ENCODE measurements at places on chromosomes 11 and 22.

GRCh38 chr11:126956635-126957034 is 43.9 kb downstream of the KIRREL3 start:
- no peak for DNase-seq

GRCh38 chr11:102882389-102883024 is 7.7 kb upstream of the MMP12 start:
- no peak for DNase-seq

DNA sequence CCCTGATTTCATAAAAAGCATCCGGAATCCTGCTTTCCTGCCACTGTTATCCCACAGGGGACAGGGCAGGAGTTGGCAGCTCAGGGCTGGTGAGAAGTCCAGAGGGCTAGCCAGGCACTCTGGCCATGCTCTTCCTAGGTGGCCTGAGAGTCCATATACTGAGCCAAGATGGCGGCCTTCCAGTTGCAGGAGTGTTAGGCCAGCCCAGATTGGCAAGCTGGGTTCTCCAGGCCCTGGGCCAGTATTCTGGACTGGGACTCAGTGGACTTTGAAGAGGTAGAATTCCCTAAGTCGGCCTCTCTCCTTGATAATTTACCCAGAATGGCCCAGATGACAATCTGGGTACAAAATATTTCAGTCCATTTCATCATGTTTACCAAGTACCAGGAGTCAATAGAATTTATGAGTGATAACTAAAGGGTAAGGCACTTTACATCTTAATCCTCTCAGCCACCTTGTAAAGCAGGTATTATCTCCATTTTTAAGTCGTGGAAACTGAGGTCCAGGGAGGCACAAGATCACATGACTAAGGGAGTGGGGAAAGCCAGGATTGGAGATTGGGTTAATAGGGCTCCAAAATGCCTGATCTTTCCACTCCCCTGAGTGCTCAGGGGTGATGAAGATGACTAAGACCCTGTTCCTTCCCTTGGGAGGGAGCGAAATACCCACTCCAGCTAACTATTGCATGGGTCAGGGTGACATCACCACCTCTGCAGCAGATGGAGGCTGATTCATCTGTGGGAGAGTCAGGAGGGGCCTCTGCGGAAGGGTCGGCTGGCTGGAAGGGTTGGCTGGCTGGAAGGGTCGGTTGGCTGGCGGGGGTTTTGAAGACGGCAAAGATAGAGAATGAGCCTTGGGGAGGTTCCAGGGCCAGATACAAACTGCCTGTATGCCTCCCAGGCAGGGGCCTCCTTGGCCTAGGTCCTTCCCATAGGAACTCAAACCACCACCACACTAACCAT is 1.2 kb upstream of the MICALL1 start:
- no peak for DNase-seq

DNA sequence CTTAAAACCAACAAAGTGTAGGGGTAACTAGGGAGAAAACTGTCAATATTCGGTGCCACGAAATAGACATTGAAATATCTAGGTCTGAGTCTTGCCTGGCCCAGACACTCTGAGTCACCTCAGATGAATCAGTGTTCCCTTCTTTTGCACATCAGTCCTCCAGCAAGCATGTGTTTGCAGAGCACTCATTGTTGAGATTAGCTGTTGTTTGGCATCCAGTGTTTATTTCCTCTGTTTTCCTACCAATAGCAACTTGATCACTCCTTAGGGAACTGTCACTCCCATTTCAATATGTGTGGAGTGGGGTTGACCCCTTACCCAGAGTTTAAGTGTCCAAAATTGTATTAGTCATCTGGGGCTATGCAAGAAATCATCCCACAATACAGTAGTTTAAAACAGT is 4.7 kb upstream of the ASCC2 start:
- no peak for DNase-seq

DNA sequence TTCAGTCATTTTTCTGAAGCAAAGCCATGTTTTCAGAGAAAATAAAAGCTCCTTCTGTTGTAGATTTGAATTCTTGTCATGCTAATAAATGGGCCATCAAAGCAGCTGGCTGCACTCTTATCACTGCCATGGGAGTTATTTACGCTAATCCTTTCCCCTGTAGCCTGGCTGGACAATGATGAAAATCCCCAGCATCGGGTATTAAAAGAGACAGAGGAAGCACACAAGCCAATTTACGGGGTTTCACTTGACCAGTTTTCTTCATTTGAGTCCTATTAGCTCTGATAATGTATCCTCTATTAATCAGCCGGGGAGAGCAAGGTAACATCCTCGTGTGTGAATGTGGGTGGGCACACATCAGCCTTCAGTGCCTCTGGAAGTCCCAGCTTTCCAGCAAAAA is 470.2 kb upstream of the API5 start:
- DNase-seq, result no peak

- DNase-seq, result no peak
These were observed 616 bp downstream of the GGT5 start for GRCh38 chr22:24244144-24244787.

GRCh38 chr22:47071078-47071806 is 308.8 kb downstream of the TBC1D22A start:
- DNase-seq, result no peak

GRCh38 chr22:47315862-47316419 is 553.5 kb downstream of the TBC1D22A start:
- peak; percentile 47 for DNase-seq

DNA sequence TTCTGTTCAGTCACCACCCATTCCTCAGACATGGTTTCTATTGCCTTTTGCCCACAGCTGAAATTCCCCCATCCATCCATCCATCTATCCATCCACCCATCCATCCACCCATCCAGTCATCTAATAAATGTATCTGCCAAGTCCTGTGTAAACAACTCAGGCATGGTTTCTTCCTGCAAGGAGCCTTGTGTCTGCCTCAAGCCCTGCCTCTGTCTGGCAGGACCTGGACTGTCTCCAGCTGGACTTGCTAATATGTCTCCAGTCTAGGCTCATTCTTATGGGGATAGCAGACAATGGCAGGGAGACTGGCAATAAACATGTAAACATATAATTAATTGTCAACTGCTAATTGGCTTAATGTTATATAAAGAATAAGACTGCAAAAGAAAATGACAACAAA is 64.7 kb upstream of the AMPD3 start:
- no peak for DNase-seq

DNA sequence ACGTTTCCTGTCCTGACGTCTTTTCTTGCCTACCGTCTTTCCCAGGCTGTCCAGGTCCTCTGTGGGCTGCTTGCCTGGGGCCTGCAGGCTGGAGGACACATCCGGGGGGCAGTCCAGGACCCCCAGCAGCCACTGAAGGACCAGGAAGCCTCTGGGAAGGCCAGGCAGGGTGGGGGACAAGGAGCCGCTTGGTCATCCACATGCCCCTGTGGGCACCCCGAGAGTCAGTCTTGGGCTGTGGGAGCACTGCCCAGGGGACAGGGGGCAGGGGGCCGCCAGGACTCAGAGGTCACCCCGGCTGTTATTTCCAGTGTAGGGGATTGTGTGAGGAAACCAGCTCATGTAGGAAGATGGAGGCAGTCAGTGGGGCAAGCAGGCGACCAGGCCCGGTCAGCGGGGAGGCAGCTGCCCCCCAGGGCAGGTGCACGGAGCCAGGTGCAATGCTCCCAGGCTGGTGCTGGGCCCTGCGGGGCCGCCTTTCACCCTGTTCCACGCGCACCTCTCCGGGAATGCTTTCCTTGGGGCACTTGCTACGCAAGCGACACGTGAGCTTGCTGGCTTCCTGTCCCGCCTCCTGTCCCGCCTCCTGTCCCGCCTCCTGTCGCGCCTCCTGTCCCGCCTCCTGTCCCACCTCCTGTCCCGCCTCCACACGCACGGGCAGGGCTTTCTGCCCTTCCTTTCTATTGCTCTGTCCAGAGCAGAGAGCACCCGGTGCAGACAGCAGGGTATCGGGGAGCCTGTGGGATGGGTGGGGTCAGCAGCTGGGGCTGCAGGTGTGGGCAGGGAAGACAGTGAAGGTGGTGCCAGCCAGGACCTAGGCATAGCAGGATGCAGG is 39.5 kb downstream of the MUC5B start:
- peak; percentile 8 for DNase-seq

DNA sequence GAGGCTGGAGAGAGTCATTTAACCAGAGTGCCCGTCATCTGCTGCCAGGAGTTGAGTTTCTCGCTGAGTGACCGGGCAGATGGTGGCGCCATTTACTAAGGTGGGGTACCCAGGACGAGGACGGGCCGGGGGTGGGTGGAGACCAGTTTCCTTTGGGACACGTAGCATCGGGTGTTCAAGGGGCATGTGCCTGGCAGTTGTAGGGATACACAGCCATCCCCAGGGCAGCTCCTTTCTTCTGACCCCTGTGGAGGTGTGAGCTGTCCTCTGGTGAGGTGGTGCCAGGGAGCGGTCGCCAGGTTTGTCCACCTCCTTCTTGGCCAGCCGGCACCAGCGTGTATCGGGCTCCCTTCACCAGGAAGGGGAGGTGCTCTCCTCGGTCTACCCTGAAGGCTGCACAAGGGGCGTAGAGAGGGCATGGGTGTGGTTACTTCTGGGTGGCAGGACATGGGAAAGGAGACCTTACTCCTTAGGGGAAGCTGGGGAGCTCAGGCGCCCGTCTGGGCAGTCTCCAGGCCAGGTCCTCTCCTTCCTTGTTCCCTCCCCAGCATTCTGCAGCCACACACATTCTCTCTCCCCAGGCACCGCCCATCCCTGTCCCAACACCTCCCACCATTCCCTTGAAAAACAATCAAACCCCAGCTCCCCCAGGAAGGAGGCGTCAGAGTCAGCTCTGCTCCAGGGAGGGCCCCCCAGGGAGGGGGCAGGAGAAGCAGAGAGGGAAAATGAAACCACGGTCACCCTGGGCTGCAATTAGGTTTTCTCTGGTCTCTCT is 10.3 kb upstream of the MB start:
- peak; percentile 70 for DNase-seq

- DNase-seq, result no peak
These were observed 7.8 kb downstream of the SLC5A1 start for GRCh38 chr22:32050678-32051515.

DNA sequence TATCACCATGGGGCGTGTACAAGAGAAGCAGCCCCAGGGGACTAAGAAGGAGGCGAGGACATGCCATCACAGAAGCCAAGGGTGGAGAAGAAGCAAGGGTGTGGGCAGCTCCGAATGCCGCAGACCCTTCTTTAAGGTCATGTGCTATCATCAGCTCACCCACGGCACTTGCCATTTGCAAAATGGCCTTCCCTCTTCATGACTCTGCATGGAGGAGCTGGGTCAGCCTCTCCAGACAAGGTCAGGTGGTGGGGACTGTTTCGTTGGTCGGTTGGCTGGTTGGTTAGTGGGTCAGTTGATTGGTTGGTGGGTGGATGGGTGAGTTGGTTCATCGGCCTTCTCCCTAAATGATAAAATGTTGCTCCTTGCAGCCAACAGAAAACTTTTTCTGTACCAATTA is 622.5 kb downstream of the TBC1D22A start:
- no peak for DNase-seq

DNA sequence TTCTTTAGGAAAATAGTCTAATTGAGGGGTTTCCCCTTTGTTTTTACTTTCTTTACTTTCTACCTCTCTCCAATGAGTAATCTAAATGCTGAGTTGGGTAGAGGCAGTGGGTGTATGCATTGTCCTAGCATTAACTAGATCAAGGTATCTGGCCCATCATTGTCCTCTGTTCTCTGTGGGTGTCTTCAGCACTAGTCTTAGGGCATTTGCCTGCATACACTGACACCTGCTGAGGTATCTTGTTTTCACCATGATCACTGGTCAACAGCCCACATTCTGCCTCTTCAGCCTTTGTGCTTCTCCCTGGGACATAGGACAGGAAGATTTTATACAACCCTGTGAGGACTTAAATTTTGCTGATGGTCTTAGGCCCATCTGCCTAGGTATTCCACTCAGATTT is 371.1 kb downstream of the RAB38 start:
- no peak for DNase-seq

- DNase-seq, result no peak
These were observed 5.3 kb downstream of the SERPIND1 start for GRCh38 chr22:20779014-20779817.

DNA sequence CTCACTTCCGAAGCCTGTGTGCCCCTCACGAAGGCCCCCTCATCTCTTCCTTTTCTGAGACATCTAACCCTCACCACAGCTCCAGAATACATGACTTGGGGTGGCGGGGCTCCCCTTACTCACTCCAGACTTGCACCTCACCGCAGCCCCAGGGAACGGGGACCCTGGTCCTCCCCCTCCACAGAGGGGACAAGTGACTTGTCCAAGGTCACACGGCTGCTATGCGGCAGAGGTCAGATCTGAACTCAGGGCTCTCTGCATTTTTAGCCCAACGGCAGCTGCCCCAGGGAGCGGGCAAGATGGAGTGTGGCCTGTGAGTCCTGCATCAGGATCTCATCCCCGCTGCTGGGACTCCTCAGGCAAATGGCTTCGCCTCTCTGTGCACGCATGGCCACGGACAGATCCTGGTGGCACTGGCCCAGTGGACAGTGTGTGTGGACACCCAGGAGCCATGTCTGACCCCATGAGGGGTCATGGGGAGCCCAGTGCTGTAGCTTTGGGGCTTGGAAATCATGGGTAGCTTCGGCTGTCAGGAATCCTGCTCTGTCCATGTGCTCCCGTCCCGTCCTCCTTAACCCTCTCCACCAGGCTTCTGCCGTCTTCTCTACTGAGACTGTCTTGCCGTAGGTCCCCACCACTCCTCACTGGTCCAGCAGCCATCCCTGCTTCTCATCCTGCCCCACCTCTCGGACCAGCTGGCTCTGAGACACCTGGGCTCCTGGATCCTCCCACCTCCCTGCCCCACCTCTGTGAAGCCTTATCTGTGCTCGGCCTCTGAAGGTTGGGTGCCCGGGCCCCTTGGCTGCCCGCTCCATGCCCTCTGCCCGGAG is 48.0 kb upstream of the CARS1 start:
- DNase-seq, result no peak

DNA sequence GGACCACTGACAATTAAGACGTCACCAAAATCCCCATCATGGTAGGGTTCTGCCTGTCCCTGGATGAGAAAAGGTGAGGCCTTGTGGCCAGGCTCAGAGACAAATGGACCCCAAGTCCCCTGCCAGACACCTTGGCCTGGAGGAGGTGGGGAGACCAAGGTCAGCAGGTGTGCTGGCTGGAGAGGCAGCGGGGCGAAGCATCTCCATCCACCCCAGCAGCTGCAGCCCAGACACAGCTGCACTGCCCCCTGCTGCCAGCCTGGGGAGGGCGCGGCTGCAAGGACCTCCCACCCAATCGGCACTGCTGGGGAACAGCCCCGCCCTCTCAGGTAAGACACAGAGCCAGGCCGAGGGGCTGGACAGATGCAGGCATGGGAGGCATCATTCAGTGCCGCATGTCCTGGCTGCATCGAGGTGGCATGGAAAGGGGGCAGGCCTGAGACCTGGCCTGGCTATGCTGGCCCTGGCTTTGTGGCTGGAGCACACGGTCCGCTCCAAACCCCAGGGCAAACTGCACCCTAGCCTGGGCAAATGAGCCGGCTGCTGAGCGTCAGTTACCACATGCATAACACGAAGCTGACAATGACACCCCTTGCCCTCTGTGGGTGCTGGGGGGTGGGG is 12.2 kb upstream of the MFNG start:
- DNase-seq, result no peak

DNA sequence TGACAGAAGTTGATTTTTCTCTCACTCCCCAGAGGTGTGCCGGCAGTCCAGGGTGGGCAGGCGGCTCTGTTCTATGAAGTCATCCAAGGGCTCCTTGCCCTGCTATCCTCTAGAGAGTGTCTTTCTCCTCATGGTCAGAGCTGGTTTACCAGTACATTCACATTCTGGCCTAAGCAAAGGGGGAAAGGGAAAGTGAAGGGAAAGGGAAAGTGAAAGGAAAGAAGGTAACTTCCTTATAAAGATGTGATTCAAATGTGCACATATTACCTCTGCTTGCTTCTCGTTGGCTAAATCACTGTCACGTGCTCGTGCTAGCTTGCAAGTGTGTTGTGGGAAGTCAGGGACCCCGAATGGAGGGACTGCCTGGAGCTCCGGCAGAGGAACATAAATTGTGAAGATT is 2.9 kb upstream of the HTATIP2 start:
- no peak for DNase-seq
